ENCODE measurements at places on chromosomes 2 and 18. TPM values are rescaled to one million over a fixed set of nuclear protein-coding genes. Genes with fewer than 3 reads are reported as not detected.

DNA sequence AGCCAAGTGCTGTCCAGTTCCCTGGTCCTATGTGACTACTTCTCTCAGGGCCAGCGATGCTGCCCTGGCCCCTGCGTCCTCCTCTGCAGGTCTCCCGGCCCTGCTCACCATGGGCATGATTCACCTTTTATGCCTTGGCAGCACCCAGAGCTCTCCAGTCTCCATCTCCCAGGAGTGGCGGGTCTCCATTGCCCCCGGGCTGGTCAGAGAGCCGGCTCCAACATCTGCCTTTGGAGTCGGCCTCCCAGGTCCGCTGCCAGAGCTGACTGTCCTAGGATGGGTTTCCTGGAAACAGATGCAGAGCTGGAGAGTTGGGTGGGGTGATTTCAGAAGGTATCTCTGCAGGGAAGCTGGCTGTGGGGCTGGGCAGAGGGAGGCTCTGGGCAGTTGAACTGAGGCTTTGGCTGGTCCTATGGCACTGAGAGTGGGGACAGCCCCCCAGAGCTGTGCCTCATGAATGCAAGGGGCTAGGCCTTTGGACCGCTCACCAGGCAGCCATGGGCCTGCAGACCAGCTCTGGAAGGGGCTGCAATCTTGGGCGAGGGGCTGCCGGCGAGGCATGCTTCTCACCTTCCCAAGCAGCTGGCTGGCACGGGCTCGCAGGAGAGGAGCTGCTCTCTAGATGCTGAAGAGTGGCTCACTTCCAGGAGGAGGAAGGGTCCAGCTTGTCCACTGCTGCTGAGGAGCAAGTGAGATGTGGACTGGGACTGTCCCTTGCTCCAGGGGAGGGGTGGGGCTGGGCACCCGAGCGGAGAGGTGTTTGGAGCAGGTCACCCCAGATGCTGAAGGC, 59.8 kb upstream of the HS6ST1 start:
- no peak for DNase-seq

The SEMA4F gene
- 4.7 TPM for total RNA-seq

DNA sequence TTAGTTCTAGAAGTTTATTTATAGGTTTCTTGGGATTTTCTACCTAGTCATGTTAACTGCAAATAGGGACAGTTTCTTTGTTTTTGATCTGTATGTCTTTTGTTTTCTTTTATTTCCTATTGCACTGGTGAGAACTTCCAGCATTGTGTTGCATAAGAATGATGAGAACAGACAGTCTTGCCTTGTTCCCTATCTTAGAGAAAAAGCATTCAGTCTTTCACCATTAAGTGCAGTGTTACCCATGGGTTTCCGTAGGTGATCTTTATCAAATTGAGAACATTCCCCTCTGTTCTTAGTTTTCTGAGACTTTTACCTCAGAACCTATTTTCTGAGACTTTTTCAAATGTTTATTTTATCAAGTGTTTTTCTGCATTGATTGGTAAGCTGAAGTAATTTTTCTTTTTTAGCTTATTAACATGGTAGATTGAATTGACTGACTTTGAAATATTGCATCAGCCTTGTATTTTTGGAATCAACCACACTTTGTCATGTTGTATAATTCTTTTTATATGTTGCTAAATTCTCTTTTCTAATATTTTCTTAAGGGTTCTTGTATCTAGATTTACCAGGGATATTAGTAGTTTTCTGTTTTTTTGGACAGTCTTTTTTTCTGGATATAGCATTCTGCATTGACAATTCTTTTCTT, 17.2 kb downstream of the MFSD6 start:
- no peak for DNase-seq

- no peak for DNase-seq
Measured at GRCh38 chr2:199455545-199456382, 2.0 kb downstream of the SATB2 start.

DNA sequence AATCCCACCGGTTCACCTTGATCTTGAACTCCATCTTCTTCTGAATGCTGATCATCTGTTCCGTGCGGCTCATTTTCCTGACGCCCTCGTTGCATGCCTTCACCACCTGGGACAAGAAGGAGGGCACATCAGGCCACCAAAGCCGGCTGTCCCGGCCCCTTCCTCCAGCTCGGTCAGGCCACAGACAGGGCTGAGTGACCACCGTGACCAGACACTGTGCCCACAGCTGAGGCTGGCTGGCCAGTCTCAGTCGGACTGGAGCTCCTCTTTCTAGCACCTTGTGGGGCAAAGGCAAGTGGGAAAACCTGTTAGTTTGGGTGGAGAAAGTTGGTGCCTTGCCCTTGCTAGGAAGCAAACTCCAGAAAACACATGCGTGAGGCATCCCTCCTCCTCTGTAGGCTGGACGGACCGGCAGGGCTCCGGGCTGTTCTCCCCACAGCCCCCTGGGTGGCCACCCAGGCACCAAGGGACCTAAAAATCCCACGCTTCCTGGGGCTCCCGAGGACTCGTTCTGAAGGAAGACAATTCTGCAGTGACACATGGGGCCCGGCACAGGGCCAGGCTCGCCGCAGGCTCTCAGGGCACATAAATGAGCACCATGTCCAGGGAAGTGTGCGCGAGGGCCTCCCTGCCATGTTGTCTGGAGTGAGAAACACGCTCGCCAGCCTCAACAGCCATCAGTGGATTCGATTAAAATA, 15.3 kb downstream of the SNORC start:
- no peak for DNase-seq

GRCh38 chr2:166410828-166411472, 35.2 kb upstream of the SCN9A start:
- DNase-seq, result no peak

DNA sequence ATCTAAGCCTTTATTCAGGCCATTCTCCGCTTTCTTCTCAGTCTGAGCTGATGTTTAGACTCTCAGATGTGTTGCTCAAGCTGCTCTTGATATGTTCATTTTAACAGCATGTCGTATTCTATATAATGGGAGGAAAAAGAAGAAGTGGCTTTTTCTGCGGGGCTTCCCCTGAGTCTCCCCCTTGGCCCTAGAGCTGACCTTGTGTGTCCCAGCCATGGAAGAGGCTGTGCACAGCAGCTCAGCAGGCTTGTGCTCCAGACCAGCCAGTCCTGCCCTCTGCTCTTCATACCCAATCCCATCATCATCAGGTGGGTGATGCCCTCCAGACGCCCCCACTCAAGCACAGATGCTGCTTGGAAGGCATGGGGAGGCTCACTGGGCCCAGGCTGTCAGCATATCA, 155.1 kb upstream of the CELF4 start:
- no peak for DNase-seq

DNA sequence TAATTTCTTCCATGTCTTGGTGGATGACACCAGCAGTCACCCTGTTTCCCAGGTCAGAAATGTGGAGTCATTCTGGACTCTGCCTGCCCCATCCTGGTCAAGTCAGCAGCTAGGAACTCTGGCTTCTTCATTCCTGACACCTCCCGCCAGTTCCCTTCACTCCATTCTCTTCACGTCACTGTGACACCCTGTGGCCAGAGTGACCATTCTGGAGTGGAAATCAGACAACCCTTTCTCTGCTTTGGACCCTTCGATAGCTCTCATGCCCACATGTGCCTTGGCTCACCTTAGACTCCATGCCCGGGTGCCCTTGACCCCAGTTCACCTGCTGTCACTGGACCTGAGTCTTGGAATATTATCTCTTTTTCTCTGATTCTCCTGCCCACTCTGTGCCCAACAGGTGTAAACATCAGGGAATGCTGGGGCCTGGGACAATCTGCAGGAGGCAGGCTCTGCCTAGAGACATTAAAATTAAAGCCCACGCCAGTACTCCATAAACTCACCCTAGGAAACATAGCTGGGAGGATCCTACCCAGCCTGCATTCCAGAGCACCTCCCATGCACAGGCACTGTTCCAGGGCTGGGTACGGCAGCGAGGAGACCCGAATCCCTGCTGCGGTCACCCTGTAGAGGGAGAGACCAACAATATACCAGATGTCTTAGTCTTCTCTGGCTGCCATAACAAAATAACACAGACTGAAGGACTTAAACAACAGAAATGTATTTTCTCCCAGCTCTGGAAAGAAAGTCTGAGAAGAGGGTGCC, 41.1 kb upstream of the FAHD2A start:
- no peak for DNase-seq

- no peak for DNase-seq
Measured at GRCh38 chr2:147603447-147603846, 241.4 kb upstream of the ACVR2A start.

The SPATS2L gene
- 3.9 TPM for total RNA-seq

DNA sequence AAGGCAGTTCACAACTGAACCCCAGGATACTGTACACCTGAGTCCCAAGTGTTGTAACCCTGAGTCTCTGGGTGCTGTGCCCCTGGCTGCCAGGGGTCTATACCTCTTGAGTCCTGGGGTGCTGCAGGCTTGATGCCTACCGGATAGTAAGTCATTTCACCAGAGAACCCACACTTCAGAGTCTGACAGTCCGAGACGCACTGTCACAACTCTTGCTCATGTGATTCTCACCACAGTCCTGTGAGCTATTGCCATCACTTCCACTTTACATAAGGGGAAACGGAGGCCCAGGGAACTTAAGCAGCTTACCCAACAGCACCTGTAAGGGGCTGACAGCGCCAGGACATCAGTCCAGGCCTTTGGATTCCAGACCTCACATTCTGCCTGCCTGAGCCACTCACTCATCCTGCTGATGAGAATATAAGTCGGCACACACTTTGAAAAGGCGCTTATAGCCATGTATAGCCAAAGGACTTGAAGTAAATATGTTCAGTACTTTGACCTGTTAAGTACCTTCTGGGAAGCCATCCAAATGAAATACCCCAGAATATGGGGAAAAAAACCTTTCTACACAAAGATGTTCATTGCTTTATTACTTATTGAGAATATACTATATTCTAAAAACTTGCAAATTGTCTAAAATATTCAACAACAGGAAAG, 180.7 kb upstream of the ID2 start:
- DNase-seq, result no peak

- no peak for DNase-seq
Measured at GRCh38 chr2:223936862-223937326, 8.2 kb downstream of the WDFY1 start.

DNA sequence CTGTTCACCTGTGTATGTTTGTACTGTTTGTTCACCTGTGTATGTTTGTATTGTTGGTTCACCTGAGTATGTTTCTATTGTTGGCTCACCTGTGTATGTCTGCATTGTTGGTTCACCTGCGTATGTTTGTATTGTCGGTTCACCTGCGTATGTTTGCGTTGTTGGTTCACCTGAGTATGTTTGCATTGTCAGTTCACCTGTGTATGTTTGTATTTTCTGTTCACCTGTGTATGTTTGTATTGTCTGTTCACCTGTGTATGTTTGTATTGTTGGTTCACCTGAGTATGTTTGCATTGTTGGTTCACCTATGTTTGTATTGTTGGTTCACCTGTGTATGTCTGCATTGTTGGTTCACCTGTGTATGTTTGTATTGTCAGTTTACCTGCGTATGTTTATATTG, 14.6 kb downstream of the ADI1 start:
- no peak for DNase-seq

The LYPD1 gene
- not detected for total RNA-seq

DNA sequence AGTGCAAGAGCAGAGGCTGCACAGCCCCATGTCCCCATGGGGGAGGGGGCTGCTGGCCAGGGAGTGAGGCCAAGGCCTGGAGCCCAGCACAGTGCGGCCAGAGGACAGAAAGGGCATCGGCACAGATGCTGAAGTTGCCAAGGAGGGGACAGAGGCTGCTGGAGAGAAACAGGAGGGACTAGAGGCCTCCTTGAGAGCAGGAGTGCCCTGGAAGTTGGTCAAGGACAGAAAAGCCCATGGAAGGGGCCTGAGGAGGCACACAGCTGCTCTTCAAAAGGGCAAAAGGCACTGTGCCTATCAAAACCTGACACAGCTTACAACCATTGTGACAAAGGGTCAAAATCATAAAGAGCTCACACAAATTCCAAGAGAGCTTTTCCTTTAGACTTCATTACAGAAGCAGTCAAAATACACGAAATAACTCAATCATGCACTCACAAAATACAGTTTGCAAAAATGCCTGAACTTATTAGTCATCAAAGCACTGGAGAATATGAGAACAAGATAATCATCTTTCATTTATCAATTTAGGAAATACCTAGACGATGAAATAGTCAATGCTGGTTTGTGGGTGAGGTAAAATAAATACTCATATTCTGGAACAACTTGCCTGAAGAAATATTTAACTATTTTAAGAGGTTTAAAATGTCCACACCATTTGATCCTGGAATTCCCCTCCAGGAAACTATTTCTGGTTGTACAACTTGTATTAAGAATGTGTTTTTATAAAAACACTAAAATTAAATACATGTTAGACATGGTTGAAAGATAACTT, 79.6 kb downstream of the USP40 start:
- DNase-seq, result no peak

DNA sequence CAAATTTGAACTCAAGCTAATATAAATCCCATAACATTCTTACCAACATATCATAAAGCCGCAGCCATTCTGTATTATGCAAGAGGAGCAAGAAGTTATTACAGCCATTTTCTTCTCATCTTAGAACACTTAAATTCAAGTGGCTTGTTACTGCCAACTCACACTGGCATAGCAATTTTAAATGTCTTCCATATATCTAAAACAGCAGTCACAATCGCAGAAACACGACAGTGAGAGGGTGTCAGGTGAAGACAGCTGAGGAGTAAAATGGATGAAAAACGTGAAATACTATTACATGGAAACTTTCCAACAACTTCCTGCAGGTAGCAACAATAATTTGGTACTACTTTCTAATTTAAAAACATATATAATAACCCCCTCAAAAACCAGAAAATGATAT, 17.9 kb downstream of the PPP3R1 start:
- no peak for DNase-seq

GRCh38 chr2:74863802-74864248, 29.9 kb downstream of the HK2 start:
- no peak for DNase-seq

GRCh38 chr2:149044500-149044899, 6.0 kb downstream of the LYPD6B start:
- no peak for DNase-seq

DNA sequence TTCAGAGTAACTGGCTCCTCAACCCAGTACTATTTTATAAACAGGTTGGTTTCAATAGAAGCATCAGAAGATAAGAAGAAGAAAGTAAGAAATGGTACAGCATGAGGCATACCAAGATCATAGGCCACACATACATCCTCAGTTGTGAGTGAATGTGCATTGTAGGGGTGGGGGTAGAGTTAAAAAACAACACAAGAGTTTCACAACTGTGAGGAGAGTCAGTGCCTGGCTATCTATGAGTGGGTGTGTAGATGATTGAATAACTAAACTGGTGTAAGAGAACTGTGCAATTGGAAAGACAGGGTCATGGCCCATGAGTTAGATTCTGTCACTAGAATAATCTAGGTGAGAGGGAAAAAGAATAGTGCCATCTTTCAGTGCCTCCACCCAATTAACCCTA, 748.2 kb upstream of the ACVR2A start:
- no peak for DNase-seq

GRCh38 chr2:9377461-9378097, 45.7 kb downstream of the ITGB1BP1 start:
- no peak for DNase-seq

- DNase-seq, result no peak
Measured at GRCh38 chr2:15293262-15293937, 267.7 kb downstream of the NBAS start.

Measured in activated naive CD4-positive, alpha-beta T cell treated with anti-CD3 and anti-CD28 coated beads, Interleukin-2, amount 50 U/mL, for 72 hours (primary cell).